ENCODE measurements at places on chromosomes 13 and 19.

DNA sequence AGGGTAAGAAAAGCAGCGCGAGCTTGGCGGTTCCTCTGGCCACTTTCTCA is at the start of gene DMRTC2:
TSS of gene DMRTC2 (plus strand) at position 42 of the 50 bp plus-strand sequence. CDS start 2,387 bp downstream, outside the sequence.
- H3K27me3 ChIP-seq = peaks cover 4% of the 10 kb centered on the region
- H3K36me3 ChIP-seq = no peaks in the 10 kb centered on the region
- no peak within 1 kb of the TSS for H3K4me3 ChIP-seq
- no peak for DNase-seq
- H3K4me1 ChIP-seq = no peaks in the 10 kb centered on the region

- no peak overlapping the region for H3K27ac ChIP-seq
- H3K4me1 ChIP-seq = no peaks in the 10 kb centered on the region
- no peaks in the 10 kb centered on the region for H3K36me3 ChIP-seq
- H3K27me3 ChIP-seq = no peaks in the 10 kb centered on the region
- H3K4me3 ChIP-seq = no peak overlapping the region
Measured at GRCh38 chr13:46100191-46100815, 4.5 kb downstream of the CPB2 start.

GRCh38 chr13:75715601-75716523 is 79.7 kb downstream of the LMO7 start:
- H3K4me3 ChIP-seq = no peak overlapping the region
- H3K27ac ChIP-seq = peak overlapping the region; percentile 63
- no peak for DNase-seq
- H3K36me3 ChIP-seq = no peaks in the 10 kb centered on the region
- H3K4me1 ChIP-seq = peaks cover 16% of the 10 kb centered on the region

- no peak overlapping the region for H3K4me3 ChIP-seq
- no peaks in the 10 kb centered on the region for H3K4me1 ChIP-seq
- H3K36me3 ChIP-seq = no peaks in the 10 kb centered on the region
Measured at GRCh38 chr19:33407716-33408115, 34.2 kb downstream of the CEBPG start.

- no peak for DNase-seq
- no peaks in the 10 kb centered on the region for H3K36me3 ChIP-seq
- no peaks in the 10 kb centered on the region for H3K4me1 ChIP-seq
- H3K27me3 ChIP-seq = no peaks in the 10 kb centered on the region
- no peak overlapping the region for H3K4me3 ChIP-seq
- H3K27ac ChIP-seq = no peak overlapping the region
Measured at GRCh38 chr13:32224916-32225315, 90.2 kb downstream of the ZAR1L start.

DNA sequence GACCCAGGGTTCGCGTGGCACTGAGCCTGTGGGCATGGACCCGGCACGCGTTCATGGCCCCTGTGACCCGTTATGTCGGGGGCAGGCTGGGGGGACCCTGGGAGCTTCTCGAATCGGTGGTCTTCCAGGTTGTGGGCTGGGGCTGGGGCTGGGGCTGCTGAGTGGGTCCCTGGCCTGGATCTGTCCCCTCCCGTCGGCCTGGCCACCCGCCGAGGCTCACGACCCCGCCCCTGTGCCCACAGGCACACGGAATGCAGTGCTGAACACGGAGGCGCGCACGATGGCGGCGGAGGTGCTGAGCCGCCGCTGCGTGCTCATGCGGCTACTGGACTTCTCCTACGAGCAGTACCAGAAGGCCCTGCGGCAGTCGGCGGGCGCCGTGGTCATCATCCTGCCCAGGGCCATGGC is 6.5 kb downstream of the NCLN start:
- peaks cover 32% of the 10 kb centered on the region for H3K36me3 ChIP-seq
- peak; percentile 58 for DNase-seq
- no peaks in the 10 kb centered on the region for H3K27me3 ChIP-seq
- H3K27ac ChIP-seq = no peak overlapping the region

- no peak overlapping the region for H3K27ac ChIP-seq
- H3K27me3 ChIP-seq = no peaks in the 10 kb centered on the region
Measured at GRCh38 chr19:29006057-29006735, 206.8 kb downstream of the UQCRFS1 start.

GRCh38 chr19:3615524-3616135 is 9.0 kb upstream of the TBXA2R start:
- H3K4me1 ChIP-seq = no peaks in the 10 kb centered on the region
- no peaks in the 10 kb centered on the region for H3K27me3 ChIP-seq
- H3K4me3 ChIP-seq = no peak overlapping the region
- peaks cover 8% of the 10 kb centered on the region for H3K36me3 ChIP-seq

DNA sequence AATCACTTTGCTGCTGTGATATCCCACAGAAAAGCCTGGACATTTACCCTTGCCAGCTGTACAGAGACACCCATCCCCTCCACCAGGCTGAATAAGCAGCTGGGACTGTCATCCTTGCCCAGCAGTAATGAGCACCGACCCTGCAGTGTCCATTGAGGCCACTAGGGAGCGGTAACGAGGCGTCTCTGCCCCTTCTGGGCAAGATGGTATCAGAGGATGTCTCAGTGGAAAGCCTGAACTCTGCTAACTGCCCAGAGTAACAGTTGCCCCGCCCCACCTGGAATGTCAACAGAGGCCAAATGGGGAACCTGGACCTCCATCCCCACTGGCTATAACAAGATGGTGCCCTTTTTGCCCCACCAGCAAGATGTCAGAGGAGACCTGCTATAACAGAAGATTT is 22.8 kb upstream of the CEACAM20 start:
- peaks cover 17% of the 10 kb centered on the region for H3K4me1 ChIP-seq
- peak overlapping the region; percentile 91 for H3K27ac ChIP-seq
- no peaks in the 10 kb centered on the region for H3K36me3 ChIP-seq
- no peak overlapping the region for H3K4me3 ChIP-seq
- no peak for DNase-seq

GRCh38 chr19:17540174-17540573 is 15.3 kb upstream of the COLGALT1 start:
- H3K27ac ChIP-seq = no peak overlapping the region
- no peaks in the 10 kb centered on the region for H3K4me1 ChIP-seq
- no peaks in the 10 kb centered on the region for H3K27me3 ChIP-seq

DNA sequence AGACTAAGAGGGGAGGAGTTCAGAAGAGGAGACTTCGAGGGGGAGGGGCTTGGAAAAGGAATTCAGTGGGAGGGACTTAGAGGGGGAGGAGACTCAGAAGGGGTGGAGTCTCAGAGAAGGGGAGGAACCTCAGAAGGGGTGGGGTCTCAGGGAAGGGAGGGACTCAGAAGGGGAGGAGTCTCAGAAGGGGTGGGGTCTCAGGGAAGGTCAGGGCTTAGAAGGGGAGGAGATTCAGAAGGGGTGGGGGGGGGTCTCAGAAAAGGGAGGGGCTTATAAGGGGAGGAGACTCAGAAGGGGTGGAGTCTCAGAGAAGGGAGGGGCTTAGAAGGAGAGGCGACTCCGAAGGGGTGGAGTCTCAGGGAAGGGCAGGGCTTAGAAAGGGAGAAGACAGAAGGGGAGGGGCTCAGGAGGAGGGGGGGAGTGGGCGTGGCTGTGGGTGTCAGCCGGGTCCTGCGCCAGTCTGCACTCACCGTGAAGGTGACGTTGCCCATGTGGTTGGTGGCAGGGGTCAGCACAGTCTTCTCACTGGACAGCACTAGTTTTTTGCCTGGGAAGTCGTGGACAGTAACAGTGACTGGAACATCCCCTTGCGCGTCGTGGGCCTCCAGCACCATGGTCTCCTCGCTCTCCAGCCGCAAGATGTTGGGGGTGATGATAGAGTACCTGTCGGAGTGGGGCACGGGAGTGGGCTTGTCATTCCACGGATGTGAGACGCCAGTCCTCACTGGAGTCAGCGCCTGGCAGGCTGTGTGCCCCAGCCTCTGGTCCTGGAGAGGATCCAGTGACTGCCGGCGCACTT is 1.5 kb downstream of the C3 start:
- H3K27ac ChIP-seq = peak overlapping the region; percentile 52
- DNase-seq = no peak
- peak overlapping the region; percentile 16 for H3K4me3 ChIP-seq
- H3K36me3 ChIP-seq = peaks cover 13% of the 10 kb centered on the region
- H3K4me1 ChIP-seq = peaks cover 23% of the 10 kb centered on the region
- no peaks in the 10 kb centered on the region for H3K27me3 ChIP-seq

DNA sequence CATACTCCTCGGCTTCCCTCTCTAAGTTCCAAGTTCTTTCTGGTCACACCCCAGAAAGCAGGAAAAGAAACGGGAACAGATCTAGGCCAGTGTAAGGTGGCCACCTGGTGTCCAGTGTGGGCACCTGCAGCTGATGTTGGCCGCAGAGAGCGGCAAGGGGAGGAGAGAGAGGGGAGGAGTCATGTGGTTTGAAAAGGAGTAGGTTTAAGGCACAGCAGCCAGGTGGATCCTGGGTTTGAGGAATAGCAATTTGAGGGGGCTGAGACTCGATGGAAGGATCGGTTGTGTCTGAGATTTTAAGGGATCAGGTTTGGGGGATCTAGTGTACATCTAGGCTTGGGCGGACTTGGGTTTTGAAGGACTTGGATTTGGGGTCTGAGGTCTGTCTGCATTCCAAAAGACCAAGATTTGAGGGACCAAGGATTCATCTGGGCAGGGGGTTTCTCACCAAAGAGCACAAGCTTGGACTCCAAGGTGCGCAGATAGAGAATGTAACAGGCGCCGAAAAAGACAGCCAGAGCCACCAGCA is 1.2 kb downstream of the RABAC1 start:
- DNase-seq = no peak
- H3K27ac ChIP-seq = peak overlapping the region; percentile 41
- peaks cover 5% of the 10 kb centered on the region for H3K36me3 ChIP-seq
- H3K27me3 ChIP-seq = no peaks in the 10 kb centered on the region

GRCh38 chr19:45805719-45806118 is 9.4 kb downstream of the RSPH6A start:
- H3K4me3 ChIP-seq = no peak overlapping the region
- H3K27ac ChIP-seq = no peak overlapping the region
- DNase-seq = no peak
- H3K36me3 ChIP-seq = no peaks in the 10 kb centered on the region
- H3K4me1 ChIP-seq = peaks cover 14% of the 10 kb centered on the region

DNA sequence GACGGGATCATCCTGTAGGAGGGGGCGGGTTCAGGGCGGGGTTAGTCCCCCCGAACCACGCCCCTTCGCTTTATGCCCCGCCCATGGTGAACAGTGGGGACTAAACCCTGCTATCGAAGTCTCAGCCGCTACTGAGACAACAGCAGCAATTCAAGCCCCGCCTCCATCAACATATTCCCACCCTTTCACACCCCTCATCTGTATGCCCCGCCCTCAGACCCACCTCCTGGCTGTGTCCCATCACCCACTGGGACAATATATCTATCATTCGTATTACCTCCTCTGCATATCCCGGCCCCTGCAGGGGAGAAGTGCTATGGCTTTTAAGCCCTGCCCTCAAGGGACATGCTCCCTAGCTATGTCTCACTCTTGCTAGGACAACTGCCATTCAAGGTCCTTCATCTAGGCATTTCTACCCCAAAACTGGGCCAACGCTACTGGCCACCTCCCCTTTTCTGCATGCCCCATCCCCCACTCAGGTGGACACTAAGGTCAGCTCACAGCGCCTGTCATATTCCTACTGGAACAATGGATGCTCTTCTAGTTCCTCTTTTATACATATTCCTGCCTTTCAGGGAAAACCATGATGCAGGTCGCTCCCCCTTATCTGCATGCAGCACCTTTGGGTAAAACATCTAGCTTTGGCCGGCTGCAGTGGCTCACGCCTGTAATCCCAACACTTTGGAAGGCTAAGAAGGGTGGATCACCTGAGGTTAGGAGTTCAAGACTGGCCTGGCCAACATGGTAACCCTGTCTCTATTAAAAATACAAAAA is 11.9 kb downstream of the LRFN1 start:
- H3K4me3 ChIP-seq = no peak overlapping the region
- peaks cover 19% of the 10 kb centered on the region for H3K27me3 ChIP-seq
- no peaks in the 10 kb centered on the region for H3K36me3 ChIP-seq
- no peak for DNase-seq

- H3K4me3 ChIP-seq = peak overlapping the region; percentile 80
- peak overlapping the region; percentile 50 for H3K27ac ChIP-seq
- no peak for DNase-seq
Measured at GRCh38 chr13:93227878-93228642, 1.5 kb downstream of the GPC6 start.

- no peak overlapping the region for H3K27ac ChIP-seq
- H3K4me1 ChIP-seq = no peaks in the 10 kb centered on the region
- H3K27me3 ChIP-seq = peaks cover 4% of the 10 kb centered on the region
- DNase-seq = no peak
Measured at GRCh38 chr13:71775966-71776365, 91.0 kb downstream of the DACH1 start.

GRCh38 chr13:75495938-75496337 is 14.0 kb upstream of the TBC1D4 start:
- H3K4me1 ChIP-seq = no peaks in the 10 kb centered on the region
- no peak overlapping the region for H3K27ac ChIP-seq
- H3K4me3 ChIP-seq = no peak overlapping the region
- no peaks in the 10 kb centered on the region for H3K36me3 ChIP-seq

GRCh38 chr13:98339684-98340425 is 162.8 kb upstream of the RNF113B start:
- no peak for DNase-seq
- H3K27me3 ChIP-seq = no peaks in the 10 kb centered on the region
- H3K4me3 ChIP-seq = no peak overlapping the region
- H3K36me3 ChIP-seq = no peaks in the 10 kb centered on the region
- H3K27ac ChIP-seq = no peak overlapping the region
- H3K4me1 ChIP-seq = no peaks in the 10 kb centered on the region

- DNase-seq = no peak
- H3K4me3 ChIP-seq = no peak overlapping the region
- peak overlapping the region; percentile 11 for H3K27ac ChIP-seq
Measured at GRCh38 chr13:98445340-98446233, 131.3 kb downstream of the STK24 start.

DNA sequence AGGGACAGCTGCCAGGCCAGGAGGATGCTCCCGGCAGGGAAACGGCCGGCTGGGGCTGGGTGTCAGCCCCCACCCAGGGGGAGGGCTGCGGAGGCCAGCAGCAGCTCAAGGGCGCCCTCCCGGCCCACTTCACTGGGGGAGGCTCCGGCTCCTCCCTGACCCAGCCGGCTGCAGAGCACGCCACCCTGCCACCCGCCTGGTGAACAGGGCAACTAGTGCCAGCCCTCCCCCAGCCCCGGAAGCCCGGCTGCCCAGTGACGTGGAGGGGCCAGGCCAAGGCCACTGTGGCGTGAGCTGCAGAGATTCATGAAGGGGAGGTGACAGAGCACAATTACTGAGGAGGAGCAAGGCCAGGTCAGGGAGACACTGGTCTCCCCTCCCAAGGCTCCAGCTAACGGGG is 14.7 kb downstream of the REXO1 start:
- H3K4me1 ChIP-seq = no peaks in the 10 kb centered on the region
- H3K4me3 ChIP-seq = no peak overlapping the region
- peaks cover 12% of the 10 kb centered on the region for H3K36me3 ChIP-seq
- H3K27ac ChIP-seq = no peak overlapping the region
- DNase-seq = no peak

DNA sequence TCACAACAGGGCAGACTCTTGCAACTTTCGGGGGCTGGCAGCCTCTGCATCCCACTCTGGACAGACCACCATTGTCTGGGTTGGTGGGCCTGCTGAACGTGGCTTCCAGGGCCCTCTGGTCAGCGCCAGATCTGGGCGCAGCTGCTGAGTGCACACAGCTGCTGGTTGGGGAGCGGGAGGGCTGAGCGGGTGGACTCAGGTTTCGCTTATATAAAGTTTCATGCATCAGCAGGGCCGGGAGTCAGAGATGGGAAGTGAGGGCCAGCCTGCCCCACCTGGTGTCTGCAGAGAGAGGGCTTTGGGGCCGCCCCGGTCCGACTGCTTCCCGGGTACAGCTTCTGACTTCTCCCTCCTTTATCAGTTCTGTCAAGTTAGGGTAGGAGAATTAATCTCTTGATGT is 6.9 kb downstream of the ARHGEF7 start:
- H3K36me3 ChIP-seq = no peaks in the 10 kb centered on the region
- H3K27ac ChIP-seq = no peak overlapping the region
- H3K27me3 ChIP-seq = peaks cover 59% of the 10 kb centered on the region
- no peak overlapping the region for H3K4me3 ChIP-seq
- H3K4me1 ChIP-seq = no peaks in the 10 kb centered on the region

Data from RWPE2 (cell line).